Stimulated activated CD8-positive, alpha-beta memory T cell treated with anti-CD3 and anti-CD28 coated beads, Interleukin-15, amount 100 ng/mL, for 1 hour (primary cell): ENCODE measurements at places on chromosomes 3 and 15.
A peak's percentile ranks its signal among the peaks of the same experiment; 100 is the strongest.

DNA sequence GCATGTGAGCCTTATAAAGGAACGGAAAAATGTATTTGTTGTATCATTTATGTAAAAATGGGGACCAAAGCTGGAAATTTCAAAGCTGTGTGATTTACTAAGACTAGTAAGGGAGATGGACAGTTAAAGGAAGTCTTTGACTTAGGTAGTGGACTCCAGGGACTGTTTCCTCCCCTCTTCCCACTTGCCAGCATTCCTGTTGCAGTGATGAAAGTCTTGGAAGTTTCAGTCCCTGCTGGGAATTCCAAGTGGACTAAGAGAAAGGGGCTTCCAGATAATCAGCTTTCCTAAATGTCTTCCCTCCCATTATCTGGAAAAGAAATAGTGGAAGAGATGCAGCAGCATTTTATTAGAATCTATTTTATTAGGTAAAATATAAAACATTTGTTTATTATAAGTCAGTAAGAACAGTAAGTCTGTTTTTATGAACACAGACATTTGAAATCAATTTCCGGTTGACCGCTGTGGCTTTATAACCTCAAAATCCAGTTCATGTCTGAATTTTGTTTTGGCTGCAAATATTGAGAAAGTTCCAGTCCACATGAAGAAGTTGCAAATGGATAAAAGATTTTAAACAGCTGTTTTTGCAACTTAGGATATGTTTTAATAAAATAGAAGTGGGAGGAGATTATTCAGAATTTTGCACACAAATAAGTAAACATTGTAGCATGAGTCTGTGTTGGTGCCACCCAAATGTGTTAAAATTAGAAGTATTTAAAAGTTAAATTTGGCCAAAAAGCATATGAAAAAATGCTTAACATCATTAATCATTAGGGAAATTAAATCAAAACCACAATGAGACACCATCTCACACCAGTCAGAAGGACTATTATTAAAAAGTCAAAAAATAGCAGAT is 141.8 kb downstream of the IL20RB start:
- no peak for DNase-seq

GRCh38 chr15:59020322-59020721 is 32.9 kb downstream of the RNF111 start:
- no peak for DNase-seq

- no peak for DNase-seq
Measured at GRCh38 chr15:45378913-45379262, 544 bp upstream of the GATM start.

DNA sequence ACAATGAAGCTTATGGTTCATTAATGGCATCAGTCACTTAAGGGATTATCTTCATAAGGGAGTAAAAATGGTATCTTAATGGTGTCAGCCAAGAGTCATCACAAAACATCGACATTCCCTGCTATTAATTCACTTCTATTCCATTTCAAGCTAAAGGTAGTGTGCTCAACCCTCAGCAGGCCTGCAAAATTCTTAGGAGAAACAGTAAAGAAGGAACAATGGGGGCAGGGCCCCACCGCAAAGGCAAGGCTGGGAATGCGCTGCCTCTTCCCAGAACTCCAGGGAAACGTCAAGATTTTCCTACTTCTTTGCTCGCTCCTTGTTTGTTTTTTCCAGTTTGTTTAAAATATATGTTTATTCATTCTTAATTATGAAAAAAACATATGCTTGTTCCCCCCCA is 187.3 kb upstream of the TSC22D2 start:
- DNase-seq, result no peak

- DNase-seq, result no peak
Measured at GRCh38 chr15:47614360-47615011, 102.8 kb upstream of the SEMA6D start.

- DNase-seq, result no peak
Measured at GRCh38 chr15:73318463-73319351, 50.1 kb downstream of the HCN4 start.

GRCh38 chr15:25773248-25773647 is 89.9 kb downstream of the ATP10A start:
- DNase-seq, result no peak

- DNase-seq, result no peak
Measured at GRCh38 chr15:96130734-96131133, 199.8 kb upstream of the NR2F2 start.

GRCh38 chr3:30607032-30607833 is 832 bp downstream of the TGFBR2 start:
- DNase-seq, result no peak

DNA sequence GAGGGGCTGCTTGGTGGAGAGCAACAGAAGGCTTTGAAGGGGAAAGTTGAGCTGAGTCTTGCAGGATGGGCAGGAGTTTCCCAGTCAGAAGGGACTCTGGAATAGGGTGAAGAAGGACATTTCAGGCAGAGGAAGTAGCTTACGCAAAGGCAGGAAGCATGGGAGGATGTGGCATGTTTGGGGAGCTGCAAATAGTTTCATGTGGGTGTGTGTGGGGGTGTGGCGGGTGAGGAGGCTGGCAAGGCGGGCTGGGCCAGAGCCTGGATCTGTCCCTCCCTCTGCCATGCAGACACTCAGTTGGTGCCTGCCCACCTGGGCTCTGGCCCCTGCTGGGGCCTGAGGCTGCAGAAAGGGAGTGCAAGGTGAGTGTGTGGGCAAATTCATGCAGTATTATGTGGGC is 10.4 kb downstream of the TEX264 start:
- no peak for DNase-seq

DNA sequence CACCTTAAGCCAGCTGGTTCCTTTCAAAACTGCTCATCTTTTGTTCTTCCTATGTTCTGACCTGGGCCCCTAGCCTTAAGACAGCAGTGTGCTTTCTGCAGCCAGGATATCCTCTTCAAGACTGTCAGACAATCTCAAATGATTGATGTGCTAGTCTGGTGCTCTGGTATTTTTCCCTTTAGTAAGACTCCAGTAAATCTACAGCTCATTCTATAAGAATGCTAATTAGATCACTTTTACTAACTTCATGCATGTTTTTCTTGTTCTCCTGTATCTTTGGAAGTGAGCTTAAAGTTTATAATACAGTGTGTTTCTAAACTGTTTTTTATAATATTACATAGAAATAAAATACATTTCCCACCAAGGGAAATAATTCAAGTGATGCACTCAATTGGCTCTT is 220.9 kb upstream of the NANOGP8 start:
- DNase-seq, result no peak

- no peak for DNase-seq
Measured at GRCh38 chr3:149377408-149378364, at the start of gene TM4SF1. TM4SF1 (minus strand) TSS chr3:149377649; CDS start chr3:149377547, 102 bp downstream.

GRCh38 chr3:184186184-184186901 is at the start of gene ABCF3:
ABCF3 (plus strand) TSS chr3:184186199; CDS start chr3:184186208, 9 bp downstream.
- DNase-seq, result no peak

- no peak for DNase-seq
Measured at GRCh38 chr3:64102147-64102546, 78.9 kb upstream of the PSMD6 start.

DNA sequence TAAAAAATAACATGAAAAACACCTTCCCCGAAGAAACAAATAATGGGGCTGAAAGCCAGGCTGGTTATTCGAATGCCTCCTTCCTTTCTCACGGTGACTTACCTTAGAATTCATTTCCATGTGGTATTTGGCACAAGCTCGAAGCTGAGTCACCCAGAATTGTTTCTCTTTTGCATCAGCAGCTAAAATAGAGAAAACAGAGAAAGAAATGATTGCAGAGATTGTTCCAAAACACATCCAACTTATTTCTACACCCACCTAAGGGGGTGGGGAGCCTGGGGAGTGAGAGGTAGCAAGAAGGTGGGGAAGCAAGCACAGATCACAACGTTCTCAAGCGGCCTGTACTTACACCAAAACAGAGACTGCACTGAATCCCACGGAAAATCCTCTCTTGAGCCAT is 104.7 kb downstream of the OSBPL10 start:
- DNase-seq, result no peak

DNA sequence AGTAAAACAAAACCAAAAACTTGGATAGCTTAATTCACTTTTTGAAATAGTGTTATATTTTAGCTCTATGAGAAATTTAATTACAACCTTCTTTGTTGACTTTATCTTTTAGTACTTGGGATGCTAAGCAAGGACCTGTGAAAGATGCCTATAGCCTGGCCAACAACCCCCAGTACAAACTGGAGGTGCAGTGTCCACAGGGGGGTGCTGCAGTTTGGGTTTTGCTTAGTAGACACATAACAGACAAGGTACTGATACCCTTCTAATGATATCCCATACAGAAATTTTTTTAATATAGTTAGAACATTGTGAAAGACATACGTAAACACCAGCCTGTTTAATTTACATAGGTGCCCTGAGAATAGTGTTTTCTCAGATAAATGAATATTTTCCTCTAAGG is 35.3 kb downstream of the CAPN7 start:
- peak; percentile 10 for DNase-seq

DNA sequence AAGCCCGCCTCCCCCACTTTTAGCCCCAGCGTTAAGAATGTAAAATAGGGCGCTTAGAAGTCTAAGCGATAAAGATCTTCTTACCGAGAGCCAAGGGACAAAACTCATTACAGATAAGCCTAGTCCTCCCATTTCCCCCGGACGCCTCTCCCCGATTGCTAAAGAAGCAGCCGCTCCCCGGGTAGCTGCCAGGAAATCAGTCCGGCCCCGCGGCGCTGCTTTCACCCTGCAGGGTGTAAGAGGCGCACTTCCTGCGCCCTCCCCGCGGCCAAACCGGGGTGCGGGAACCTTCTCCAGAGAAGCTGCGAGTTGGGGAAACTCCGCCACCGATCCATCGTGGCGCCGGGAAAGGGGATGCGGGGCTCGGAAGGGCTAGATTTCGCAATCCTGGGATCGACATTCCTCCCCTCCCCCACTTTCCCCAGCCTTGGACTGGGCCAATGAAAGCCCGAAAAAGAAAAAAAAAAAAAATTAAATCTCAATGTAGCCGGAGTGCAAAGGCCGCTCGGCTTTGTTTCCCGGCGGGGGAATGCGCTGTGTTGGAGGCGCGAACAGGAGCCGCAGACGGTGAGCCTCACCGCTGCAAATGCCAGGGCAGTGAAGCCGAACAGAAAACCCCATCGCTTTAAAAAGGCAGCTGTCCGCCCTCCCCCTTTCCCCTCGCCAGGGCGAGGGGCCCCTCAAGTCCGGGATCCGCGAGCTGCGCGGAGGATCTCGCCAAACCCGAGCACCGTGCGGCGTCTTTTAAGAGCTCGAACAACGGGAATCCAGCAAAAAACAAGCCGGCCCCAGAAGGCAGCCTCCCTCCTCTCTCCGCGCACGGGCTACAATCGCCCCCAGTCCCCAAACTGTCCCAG is 626 bp upstream of the PTPRG start:
- no peak for DNase-seq
